Thymus (tissue), 14 donors: ENCODE measurements at places on chromosomes 1 and 21. TPM values are rescaled to one million over a fixed set of nuclear protein-coding genes. Genes with fewer than 3 reads are reported as not detected.

DNA sequence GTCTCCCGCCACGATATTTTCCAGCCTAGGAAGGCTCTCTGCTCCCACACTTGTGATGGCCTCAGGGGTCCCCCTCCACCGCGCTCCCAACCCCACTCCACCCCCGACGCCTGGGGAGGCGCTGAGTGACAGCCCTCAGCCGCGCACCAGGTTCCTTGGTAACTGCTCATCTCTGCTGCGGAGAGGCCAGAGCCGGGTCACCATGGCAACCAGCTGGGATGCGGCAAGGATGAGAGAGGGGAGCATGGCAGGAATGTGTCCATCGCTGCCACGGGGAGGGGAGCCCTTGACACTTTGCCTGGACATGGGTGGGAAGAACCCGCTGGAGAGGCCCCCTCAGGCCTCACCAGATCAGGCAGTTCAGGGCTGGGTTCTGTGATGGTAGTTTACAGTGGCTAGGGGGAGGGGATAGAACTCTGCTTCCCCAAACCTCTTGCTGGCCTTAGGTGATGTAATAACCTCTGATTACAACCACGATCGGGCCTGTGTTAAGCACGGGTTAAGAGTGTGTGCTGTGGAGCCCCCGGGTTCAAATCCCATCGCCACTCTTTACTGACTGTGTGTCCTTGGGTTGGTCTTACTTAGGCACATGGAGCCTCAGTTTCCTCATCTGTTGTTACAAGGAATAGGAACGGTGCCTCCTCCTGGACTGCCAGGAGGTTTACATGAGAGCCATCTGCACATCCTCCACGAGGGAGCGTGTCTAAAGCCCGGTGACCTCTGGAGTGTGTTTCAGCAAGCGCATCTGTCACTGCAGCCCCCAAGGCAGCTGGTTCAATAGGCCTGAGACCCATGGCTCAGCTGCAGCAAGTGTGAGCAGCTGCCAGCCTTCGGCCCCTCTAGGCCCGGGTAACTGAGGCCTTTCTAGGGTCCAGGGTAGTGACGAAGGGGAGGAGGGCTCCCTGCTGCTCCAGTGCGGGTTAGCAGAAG is 6.3 kb downstream of the KIF17 start:
- no peak for DNase-seq
- no peak overlapping the region for H3K27ac ChIP-seq
- H3K4me3 ChIP-seq, result no peak overlapping the region
- H3K27me3 ChIP-seq, result peaks cover 15% of the 10 kb centered on the region
- H3K36me3 ChIP-seq, result no peaks in the 10 kb centered on the region

DNA sequence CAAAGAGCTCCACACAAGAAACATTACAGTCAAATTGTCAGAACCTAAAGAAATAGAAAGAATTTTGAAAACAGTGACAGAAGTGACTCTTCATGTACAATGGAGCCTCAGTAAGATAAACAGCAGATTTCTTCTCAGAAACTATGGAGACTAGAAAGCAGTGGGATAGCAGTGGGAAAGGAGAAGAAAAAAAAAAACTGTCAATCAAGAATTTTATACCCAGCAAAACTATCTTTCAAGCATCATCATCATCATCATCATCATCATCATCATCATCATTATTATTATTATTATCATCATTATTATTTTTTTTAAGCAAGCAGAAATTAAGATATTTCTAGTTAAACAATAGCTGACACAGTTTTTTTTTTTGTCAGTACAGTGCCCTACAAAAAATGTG is 24.2 kb downstream of the CEP170 start:
- H3K27me3 ChIP-seq, result no peaks in the 10 kb centered on the region
- no peak overlapping the region for H3K27ac ChIP-seq
- H3K4me1 ChIP-seq, result no peaks in the 10 kb centered on the region
- H3K36me3 ChIP-seq, result no peaks in the 10 kb centered on the region

DNA sequence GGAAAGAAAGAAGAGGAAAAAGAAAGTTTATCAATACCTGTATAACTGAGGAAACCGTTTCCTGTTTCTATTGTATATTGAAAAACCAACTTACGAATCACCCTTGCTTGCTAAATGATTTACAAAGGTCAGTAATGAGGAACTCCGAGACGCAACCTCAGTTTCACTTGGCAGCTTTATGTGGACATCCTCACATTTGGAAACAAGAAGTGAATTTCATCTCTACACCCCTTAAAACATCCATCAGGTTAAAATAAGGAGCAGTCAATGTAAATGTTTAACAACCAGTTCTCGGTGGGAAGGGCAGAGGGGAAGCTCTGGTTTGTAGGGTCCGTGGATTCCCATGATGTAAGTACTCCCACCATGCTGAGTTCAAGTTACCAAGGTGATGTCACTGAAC is 481.7 kb upstream of the RUNX1 start:
- H3K36me3 ChIP-seq, result no peaks in the 10 kb centered on the region
- H3K27ac ChIP-seq, result no peak overlapping the region
- no peak overlapping the region for H3K4me3 ChIP-seq
- no peak for DNase-seq
- peaks cover 24% of the 10 kb centered on the region for H3K4me1 ChIP-seq

GRCh38 chr1:57536749-57537423 is 113.0 kb upstream of the DAB1 start:
- DNase-seq, result no peak
- no peak overlapping the region for H3K4me3 ChIP-seq
- H3K4me1 ChIP-seq, result no peaks in the 10 kb centered on the region
- H3K36me3 ChIP-seq, result no peaks in the 10 kb centered on the region
- no peaks in the 10 kb centered on the region for H3K27me3 ChIP-seq

- peak overlapping the region; percentile 70 for H3K27ac ChIP-seq
- no peaks in the 10 kb centered on the region for H3K4me1 ChIP-seq
- no peak for DNase-seq
- no peaks in the 10 kb centered on the region for H3K27me3 ChIP-seq
These were observed 290.3 kb downstream of the PTPRC start for GRCh38 chr1:198929111-198929604.

DNA sequence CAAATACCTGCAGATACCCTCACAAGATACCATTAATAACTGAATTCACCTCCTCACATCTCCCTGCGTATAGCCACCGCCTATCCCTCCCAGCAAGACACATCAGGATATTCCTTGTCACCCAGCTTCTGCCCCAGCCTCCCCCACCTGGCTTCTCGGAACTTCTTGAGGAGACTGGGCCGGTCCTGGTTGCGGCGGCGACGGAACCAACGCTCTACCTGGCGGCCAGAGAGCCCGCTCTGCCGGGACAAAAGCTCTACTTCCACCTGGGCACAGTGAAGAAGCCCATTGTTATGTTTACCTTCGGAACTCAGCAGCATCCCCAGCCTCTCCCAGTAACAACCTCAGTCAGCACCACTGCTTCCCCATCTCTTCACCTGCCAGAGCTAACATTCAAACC is 6.7 kb downstream of the CERS2 start:
- no peak overlapping the region for H3K27ac ChIP-seq
- no peaks in the 10 kb centered on the region for H3K27me3 ChIP-seq
- peaks cover 14% of the 10 kb centered on the region for H3K4me1 ChIP-seq
- H3K4me3 ChIP-seq, result no peak overlapping the region
- no peak for DNase-seq

GRCh38 chr1:64186138-64186897 is 17.1 kb upstream of the UBE2U start:
- no peak overlapping the region for H3K4me3 ChIP-seq
- peaks cover 3% of the 10 kb centered on the region for H3K4me1 ChIP-seq
- no peaks in the 10 kb centered on the region for H3K27me3 ChIP-seq
- DNase-seq, result no peak

GRCh38 chr1:164510435-164510834 is 48.5 kb upstream of the PBX1 start:
- no peak for DNase-seq
- peak overlapping the region; percentile 33 for H3K27ac ChIP-seq
- no peak overlapping the region for H3K4me3 ChIP-seq
- no peaks in the 10 kb centered on the region for H3K36me3 ChIP-seq
- no peaks in the 10 kb centered on the region for H3K27me3 ChIP-seq
- no peaks in the 10 kb centered on the region for H3K4me1 ChIP-seq

Gene FAM151A
- 0.47 TPM for total RNA-seq

Gene TMIGD3
- total RNA-seq, result 1.8 TPM
